ENCODE measurements at places on chromosomes 1 and 21.

GRCh38 chr1:6961905-6962477 lies 176.7 kb downstream of the CAMTA1 start:
- DNase-seq, result no peak

GRCh38 chr1:68255301-68255700 lies 23.0 kb upstream of the WLS start:
- no peak for DNase-seq

- peak; percentile 32 for DNase-seq
Observed at GRCh38 chr21:42218836-42219605, at the start of gene ABCG1. Gene ABCG1 (plus strand): TSS chr21:42219140. CDS start chr21:42219263, 123 bp downstream.

DNA sequence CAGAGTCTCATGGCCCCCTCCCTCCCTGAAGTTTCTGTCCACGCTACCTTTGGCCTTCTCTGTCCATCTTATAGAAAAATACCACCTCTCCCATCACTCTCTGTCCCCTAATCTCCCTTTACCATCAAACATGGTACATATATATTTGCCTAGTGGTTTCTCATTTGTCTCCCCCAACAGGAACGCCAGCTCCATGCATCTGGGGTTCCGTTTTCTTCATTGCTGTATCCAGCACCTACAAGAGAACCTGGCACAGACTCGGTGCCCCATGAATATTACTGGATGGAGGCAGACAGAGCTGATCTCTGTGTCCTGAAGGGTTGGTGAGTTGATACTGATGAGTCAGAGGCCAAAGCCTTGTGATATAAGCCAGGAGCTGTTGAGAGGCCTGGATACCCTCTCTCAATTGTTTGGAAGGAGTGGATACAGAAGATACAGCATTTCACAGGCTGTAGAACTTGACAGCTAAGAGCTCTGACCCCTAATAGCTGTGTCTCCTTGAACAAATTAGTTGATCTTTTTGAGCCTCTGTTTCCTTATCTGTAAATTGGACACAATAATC lies 21.9 kb downstream of the HEYL start:
- DNase-seq, result no peak

- DNase-seq, result no peak
Observed at GRCh38 chr1:26627954-26628353, 67.9 kb upstream of the ARID1A start.

- DNase-seq, result no peak
Observed at GRCh38 chr1:161219078-161219892, 4.1 kb downstream of the APOA2 start.

GRCh38 chr1:2046174-2046917 lies 3.9 kb upstream of the PRKCZ start:
- no peak for DNase-seq

- no peak for DNase-seq
Observed at GRCh38 chr1:202462342-202463076, 114.0 kb downstream of the PPP1R12B start.
